ENCODE measurements at places on chromosomes 2 and 18.

- DNase-seq, result no peak
These were observed 378.4 kb downstream of the CDH7 start for GRCh38 chr18:66129248-66129647.

GRCh38 chr2:121200419-121201315 is 84.3 kb downstream of the TFCP2L1 start:
- no peak for DNase-seq

DNA sequence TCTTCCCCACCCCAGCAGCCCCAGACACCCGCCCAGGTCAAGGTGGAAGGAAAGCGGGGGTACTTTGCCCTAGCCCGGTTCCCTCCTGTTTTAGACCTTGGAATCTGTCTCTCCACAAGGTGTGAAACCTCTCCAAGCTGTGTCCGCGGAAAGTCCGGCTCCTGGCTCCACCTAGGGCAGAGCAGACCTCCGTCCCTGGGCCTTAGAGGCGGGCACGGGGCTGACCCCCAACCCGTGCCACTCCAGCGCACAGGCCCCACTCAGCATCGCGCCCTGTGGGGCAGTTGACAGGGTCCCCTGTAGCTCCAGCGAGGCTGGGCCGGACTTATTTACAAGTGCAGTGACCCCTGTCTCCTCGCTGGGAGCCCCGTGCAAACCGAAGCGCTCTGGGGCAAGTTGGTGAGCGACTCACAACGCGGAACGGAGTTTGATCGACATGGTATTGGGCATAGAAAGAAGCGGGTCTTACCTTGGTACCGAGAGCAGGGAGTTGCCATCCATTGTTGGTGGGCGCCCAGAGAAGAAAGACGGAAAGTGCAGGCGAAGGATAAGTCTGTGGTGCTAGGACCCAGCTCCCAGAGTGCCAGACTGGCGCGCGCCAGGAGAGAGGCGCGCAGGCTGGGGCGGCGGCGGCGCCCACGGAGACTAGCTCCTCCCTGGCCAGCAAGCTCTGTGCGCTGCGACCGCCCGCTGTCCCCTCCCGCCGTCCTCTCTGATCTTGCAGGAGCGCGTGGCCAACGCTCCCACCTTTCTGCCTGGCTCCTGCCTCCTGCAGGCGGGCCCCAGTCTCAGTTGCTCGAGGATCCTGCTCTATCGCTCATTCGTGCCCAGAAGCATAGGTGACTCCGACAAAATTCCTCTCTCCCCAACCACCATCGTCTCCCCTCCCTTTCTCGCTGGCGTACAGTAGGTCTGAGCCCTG is at the start of gene SPHKAP:
TSS of gene SPHKAP (minus strand) at position 590 of the 922 bp plus-strand sequence. CDS start at position 501, 89 bp downstream.
- no peak for DNase-seq

DNA sequence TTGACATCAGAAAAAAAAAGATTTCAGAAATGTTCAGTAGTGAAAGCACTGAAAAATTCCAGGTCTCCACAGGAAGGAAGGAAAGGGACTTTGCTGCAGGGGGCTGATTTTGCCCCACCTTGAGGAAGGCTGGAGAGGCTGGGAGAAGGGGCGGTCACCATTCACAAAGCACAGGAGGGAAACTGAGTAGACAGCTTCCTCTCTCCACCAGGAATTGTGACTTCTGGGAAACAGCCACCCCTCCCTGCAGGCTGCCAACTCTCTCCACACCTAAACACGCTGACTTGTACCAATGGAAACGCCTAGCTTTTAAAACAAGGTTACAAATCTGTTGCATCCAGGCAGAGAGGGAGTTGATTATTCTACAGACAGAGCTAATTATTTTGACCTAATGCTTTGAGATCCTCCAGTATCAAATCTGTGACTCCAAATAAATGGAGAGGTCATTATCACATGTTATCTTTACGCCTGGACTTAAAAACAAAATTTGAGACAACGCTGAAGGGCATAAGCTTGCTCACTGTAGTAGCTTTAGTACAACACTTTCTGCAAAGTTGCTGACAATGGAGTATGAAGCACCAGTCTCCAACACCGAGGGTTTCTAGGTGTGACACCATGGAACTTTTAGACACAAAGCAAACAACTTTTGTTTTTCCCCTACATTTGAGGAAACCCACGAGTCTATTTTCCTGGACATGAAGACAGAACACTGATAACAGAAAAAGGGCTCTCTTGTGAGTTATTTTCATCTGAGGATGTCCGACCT is 42.7 kb downstream of the EPHA4 start:
- no peak for DNase-seq
